Stimulated activated CD8-positive, alpha-beta memory T cell treated with anti-CD3 and anti-CD28 coated beads, Interleukin-4, amount 100 ng/mL, for 1 hour (primary cell): ENCODE measurements at places on chromosomes 5 and 9.

GRCh38 chr5:168528521-168529373, at the start of gene FBLL1:
Gene FBLL1, plus strand, starts transcription at chr5:168529305. Its CDS starts 200 bp downstream, at chr5:168529505.
- DNase-seq, result no peak

GRCh38 chr9:97853056-97853843, at the start of gene FOXE1:
Gene FOXE1, plus strand, starts transcription at chr9:97853226. Its CDS starts 689 bp downstream, at chr9:97853915.
- DNase-seq, result no peak

DNA sequence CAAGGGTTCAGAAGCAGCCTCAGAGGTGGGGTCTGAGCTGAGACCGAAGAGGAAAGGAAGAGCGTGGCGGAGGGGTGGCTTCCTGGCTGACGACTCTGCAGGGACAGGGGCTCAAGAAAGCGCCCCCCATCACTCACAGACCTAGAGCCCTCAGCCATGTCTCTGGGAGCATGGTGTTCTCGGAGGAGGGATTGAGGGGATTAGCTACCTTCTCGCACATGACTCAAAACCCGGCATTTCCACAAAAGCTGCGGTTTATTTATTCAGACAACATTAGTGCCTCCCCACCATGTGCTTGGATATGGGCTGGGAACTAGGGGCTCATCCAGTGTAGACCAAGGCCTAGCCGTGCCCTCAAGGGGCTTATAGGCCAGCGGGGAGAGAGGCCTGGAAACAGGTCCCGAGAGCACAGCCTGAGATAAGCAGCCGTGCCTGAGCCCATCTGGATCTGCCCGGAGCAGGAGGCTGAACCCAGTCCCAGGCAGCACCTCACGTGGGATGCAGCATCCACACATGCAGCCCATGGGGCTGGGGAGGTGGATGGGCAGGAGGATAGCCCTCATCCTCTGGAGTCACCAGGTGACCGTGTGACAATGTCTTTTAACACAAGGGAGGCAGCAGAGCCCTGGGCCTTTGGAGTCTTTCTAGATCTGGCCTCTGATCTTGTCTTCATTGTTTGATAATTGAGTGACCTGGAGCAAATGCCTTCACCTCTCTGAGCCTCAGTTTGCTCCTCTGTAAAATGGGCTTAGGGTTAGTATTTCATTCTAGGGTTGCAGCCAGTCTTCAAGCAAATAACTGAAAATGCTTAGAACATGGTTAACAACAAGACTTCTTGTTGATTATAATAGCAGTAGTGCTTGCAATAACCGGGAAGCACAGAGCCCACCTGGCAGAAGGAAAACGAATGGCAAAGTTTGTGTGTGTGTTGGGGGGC, 878 bp upstream of the HMCN2 start:
- DNase-seq, result no peak

DNA sequence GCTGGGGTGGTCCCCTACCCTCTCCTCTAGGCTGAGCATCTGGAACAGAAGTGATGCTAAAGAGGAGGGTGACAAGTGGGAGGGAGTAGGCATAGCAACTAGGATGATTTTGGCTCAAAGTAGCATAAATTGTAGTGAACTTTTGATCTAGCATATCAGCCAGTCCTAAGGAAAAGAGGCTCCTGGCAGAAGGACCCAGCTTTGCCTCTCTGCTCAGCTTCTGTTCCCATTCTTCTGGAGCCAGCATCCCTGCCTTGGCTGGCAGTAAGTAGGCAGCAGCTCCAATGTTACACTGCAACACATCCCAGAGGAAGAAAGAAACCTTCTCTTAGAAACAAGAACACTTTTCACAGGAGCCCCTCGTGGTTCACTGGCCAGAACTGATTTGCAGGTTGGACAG, 487.0 kb downstream of the MTRR start:
- DNase-seq, result no peak

GRCh38 chr5:176497852-176498251, 39.4 kb downstream of the RNF44 start:
- DNase-seq, result no peak

GRCh38 chr5:181186986-181187499, 18.0 kb downstream of the TRIM7 start:
- no peak for DNase-seq

DNA sequence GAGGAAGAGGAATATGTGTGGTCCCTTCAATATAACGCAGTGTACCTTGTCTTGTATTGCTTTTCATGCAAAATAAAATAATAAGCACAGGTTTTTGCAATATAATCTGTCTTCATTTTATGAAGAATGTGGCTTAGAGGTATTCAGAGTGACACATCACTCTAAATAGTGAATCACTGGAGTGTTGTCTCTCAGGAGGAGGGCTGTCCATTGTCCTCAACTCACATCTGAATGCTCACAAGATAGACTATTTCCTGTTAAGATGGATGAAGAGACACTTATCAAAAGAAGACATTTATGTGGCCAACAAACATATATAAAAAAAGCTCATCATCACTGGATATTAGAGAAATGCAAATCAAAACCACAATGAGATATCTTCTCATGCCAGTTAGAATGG, 1147.5 kb upstream of the C9orf72 start:
- DNase-seq, result no peak

DNA sequence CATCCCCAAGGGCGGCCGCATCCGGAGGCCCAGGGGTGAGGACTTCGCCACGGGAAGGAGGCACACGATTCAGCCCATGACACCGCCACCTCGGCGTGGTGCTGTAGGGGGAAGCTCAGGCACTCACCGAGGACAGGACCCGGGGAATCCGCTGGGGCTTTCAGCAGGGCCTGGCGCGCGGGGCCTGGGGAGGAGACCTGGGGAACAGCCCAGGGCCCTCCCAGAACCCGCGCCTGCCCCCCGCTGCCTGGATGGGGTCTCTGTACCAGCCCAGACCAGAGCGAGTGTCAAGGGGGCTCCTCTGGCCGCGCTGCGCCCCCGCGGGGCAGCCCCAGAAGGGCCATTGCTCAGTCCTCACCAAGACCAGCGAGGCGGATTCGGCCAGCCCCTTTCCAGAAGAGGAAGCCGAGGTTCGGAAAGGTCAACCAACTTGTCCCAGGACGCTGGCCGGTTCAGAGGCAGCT, 12.8 kb downstream of the COL23A1 start:
- no peak for DNase-seq

GRCh38 chr5:151720215-151720614, 33.5 kb upstream of the SPARC start:
- no peak for DNase-seq

DNA sequence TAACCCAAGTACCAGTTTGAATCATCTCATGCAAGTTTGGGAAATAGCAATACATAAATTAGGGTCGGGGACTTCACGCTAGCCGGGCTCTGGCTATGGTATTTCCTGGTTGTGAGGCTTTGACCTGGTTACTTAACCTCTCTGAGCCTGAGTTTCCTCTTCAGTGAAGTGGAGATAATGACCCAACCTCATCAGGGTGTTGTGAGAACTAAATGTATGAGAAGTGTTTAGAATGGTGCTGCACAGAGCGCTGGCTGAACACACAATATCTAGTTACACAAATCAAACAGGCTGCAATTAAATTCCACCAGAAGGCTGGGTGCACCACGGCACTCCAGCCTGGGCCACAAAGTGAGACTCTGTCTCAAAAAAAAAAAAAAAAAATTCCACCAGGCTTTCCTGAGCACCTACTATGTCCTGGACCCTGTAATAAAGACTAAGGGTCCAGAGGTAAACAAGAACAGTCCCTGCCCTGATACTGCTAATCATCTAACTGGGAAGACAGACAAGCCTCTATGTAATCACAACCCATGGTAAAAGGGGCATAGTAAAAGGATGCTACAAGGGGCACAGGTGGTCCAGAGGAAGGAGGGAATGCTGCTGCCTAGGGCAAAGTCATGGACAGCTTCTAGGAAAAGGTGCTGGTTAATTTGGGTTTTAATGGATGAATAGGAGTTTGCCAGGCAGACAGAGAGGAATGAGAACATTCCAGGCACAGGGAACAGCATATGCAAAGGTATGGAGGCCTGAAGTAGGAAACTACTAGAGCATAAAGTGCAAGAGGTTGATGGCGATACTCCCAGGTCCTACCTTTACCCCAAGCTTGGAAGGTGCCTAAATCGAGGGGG, 27.7 kb downstream of the DUSP1 start:
- DNase-seq, result no peak

DNA sequence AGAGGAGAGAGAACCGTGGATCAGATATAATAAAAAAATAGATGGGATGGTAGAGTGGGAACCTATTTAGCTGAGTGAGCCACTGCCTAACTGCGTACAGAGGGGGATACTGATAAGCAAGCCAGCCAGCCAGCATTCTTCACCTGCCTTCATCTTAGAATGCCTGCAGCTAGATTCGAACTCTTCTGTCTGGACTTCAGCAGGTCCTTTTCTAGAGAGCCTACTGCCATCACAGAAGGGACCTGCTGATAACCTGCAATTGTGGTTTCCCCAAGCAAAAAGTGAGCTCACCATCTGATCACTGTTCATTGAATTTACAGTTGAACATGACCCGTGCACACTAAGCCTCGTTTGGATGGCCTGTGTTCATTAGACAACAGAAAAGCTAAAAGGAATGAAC, 109.4 kb downstream of the CDC42SE2 start:
- DNase-seq, result no peak

DNA sequence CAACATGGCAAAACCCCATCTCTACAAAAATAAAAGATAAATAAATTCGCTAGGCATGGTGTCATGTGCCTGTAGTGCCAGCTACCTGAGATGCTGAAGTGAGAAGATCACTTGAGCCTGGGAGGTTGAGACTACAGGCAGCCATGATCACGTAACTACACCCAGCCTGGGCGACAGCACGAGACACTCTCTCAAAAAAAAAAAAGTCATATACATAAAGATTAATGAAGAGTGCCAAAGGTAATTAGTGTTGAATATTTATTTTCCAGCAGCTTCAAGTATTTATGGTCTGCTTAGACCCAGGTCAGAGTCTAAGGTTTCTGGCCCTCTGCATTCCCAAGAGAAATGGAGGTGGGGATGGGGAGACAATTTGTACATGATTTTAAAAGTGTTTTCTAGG, 167.7 kb downstream of the CD180 start:
- DNase-seq, result no peak

DNA sequence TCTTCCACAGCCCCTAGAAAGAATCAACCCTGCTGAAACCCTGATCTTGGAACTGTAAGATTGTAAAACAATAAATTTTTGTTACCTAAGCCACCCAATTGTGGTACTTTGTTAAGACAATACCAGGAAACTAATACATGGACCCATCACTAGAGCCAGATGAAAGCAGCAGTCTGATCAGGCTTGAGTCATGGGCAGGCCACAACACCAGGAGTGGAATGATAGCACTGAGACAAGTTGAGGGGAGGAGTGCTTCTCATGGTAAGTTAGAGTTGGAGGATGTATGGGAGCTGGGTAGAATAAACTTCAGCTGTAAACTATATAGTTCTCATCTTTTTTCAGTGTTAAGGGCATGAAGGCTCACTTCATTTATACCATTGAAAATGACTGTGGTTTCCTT, 164.4 kb upstream of the OR13F1 start:
- DNase-seq, result no peak

DNA sequence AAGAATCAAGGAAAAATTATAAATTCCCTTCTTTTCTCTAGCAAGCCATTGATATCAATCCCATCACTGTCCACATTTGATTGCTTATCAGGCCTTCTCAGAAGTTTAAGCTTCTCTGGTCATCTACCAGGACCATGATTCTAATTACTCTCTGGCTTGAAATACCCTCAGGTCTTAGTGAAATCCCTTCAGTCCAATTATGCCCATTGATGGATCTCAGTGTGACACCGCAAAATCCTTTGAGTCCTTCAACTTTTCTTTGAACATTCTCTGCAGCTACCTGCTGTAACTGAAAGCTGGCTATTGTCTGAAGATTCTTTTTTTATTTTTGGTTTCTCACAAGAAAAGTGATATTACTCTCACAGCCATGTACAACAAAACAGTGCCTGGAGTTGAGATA, 3.0 kb upstream of the CDH9 start:
- no peak for DNase-seq

GRCh38 chr5:121976979-121977378, 15.2 kb downstream of the SRFBP1 start:
- DNase-seq, result no peak

GRCh38 chr5:60356745-60357144, 343.2 kb downstream of the DEPDC1B start:
- DNase-seq, result no peak

DNA sequence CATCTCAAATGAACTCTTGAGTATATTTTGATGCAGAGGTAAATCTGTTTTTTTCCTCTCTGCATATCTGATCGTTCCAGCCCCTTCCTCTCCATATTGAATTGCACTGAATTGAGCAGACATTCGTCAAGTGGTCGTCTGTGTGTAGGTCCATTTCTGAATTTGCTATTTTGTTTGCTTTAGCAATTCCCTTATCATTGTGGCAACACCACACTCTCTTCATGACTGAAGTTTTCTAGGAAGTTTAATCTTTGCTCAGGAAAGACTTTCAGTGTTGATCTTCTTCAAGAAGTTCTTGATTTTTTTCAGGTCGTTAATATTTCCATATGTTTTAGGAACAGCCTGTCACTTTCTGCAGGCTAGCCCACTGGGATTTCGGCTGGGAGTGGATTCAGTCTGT, 132.0 kb downstream of the WNK2 start:
- no peak for DNase-seq

DNA sequence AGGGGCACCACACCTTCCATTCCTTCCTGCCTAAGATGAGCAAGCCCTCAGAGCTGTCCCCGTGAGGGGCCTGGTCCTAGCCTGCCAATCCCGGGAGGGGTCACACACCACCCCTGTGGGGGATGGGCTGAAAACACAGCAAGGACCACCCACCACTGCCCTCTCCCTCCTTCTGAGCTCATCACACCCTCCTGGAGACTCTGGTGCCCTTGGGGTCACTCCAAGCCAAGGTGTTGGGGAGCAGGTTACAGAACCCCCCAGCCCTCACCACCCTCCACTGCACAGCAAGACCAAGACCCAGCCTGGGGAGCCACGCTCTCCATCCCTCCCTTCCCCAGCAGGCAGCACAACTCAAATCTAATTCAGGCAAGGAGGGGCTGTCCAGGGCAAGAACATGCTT, 60.5 kb upstream of the PPP1R26 start:
- no peak for DNase-seq

GRCh38 chr5:36170832-36171424, 19.0 kb downstream of the SKP2 start:
- no peak for DNase-seq

DNA sequence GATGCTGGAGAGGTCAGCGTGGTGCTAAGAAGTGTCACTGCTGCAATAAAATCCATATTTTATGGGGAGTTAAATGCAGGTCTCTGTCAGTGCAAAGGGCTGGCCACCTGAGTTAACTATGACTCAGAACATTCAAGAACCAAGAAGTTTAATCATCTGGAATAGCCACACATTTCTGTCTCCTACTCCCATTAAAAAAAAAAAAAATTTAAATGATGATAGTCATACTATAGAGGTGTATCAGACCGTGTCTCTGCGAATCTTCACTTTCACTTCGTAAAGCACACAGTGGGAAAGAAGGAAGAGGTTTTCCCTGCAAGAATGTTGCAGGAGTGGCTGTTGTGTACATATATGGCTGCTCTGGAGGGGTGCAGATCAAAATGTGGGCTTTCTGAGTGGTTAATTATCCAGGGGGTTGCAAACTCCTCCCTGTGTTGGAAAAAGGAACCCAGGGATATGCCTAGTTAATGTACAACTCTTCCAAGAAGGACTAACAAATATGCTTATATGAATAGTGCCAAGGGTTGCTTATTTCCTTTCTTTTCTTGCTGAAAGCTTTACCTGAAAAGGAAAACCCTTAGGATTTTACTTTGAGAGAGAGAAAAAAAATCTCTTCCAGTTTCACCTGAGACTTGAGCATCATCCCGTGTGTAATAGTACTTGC, 1.5 kb downstream of the CDH6 start:
- DNase-seq, result no peak

- DNase-seq, result no peak
These were observed 298.5 kb upstream of the KIF2A start for GRCh38 chr5:62007457-62007856.
